ENCODE measurements at places on chromosomes 5 and 9.

- DNase-seq, result peak; percentile 26
Measured at GRCh38 chr5:163504079-163504931, 1.1 kb upstream of the MAT2B start.

DNA sequence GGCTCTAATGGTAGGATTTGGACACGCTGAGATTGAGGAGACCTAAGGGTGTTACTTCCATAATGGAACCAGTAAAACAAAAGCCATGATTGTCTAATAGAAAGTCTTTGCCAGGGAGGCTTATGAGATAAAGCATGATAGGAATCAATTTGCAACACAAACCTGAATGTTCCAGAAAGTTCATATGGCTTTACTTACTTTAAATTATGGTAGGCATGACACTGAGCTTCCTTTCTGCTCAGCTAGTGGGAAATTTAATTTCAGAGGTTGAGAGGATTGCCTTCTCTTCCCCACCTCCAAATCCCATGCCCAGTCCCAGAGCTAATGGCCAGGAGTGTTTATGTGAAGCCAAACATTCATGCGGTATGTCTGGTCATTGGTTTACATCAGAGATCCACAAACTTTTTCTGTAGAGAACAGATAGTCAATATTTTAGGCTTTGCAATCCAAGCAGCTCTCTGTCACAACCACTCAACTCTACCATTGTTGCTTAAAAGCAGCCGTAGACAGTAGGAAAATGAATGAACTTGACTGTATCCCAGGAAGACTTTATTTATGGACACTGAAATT is 114.5 kb downstream of the UGCG start:
- no peak for DNase-seq

- DNase-seq, result no peak
Measured at GRCh38 chr5:80667384-80667783, 12.6 kb upstream of the DHFR start.

- no peak for DNase-seq
Measured at GRCh38 chr5:154242964-154243376, 52.4 kb downstream of the GALNT10 start.

- DNase-seq, result no peak
Measured at GRCh38 chr9:37363124-37363523, 59.4 kb upstream of the GRHPR start.

DNA sequence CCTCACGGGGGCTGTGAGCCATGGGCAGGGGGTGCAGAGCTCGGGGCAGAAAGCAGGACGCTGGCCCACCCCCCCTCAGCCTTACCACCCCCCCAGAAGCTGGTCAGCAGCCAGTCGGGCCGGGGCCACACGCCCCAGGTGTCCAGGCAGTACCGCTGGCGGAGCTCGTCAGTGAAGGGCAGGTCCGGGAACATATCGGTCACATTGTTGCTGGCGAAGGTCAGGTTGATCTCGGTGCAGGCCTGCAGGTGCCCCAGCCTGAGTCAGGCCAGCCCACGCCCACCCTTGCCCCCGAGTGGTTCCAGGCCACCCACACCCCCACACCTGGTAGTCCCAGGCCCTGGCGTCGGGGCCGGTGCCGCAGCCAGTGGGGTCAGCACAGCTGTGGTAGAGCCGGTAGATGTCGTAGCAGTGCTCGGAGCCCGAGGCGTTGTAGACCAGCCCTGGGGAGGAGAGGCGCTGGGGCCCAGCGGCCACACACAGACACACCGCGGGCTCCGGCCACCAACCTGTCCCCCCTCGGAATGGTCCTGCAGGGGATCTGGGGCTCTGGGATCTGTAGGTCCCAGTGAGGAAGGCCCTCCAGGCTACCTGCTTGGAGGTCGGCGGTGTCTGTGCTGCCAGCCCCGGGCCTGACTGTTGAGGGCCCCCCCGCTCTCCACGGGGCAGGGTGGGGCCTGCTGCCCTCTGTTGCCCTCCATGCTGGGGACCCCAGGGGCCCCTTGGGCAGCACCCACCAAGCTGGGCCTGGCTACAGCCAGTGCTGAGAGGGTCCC is 2.6 kb downstream of the DPP7 start:
- no peak for DNase-seq

DNA sequence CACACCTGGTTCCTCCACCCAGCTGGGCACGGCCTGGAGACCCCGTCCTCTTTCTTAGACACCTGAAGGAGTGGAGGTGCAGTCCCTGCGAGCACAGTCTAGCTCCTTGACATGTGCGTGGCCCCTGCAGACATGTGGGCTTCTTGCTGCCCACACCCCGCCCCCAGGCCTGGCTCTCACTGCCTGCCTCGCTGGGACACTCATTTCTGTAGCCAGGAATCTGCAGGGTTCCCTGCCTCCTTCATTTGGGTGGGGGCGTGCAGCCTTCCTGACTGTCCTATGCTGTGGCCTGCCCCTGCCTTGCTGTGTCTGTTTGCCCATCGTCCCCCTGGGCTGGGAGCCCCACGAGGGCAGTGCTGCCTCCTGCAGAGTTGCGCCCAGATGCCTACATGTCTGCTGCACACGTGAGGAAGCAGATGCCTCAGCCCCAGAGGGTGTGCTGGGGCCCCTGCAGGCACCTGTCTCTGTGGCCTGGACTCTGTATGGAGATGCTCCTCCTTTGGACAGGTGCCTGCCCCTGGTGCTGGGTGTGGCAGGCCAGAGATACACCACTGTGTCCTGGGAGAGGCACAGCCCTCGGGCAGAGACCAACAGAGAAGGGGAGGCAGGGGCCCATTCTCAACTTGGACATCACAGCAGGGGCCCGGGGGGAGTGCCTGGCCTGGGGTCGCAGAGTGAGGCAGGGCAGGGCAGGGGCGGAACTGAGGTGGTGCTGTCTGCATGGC is 22.6 kb downstream of the FLT4 start:
- no peak for DNase-seq

- DNase-seq, result no peak
Measured at GRCh38 chr5:77498952-77499351, 6.8 kb upstream of the WDR41 start.

DNA sequence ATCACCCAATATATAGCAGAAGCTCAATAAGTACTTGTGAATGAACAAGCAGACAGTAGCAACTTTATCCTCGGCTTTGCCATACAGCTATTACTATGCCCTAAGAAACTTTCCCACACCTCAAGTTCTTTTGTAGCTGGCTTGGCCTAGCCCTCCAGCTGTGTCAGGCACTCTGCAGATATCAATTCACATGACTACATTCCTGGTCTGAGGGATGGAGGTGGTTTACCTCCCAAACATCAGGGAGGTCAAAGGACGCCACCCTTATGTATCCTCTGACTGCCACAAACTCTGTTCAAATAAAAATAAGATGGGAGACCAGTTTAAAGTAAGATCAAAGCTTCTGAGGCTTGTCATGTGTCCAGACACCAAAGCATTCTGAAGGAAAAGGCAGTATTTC is 416.3 kb downstream of the PIK3R1 start:
- DNase-seq, result no peak

DNA sequence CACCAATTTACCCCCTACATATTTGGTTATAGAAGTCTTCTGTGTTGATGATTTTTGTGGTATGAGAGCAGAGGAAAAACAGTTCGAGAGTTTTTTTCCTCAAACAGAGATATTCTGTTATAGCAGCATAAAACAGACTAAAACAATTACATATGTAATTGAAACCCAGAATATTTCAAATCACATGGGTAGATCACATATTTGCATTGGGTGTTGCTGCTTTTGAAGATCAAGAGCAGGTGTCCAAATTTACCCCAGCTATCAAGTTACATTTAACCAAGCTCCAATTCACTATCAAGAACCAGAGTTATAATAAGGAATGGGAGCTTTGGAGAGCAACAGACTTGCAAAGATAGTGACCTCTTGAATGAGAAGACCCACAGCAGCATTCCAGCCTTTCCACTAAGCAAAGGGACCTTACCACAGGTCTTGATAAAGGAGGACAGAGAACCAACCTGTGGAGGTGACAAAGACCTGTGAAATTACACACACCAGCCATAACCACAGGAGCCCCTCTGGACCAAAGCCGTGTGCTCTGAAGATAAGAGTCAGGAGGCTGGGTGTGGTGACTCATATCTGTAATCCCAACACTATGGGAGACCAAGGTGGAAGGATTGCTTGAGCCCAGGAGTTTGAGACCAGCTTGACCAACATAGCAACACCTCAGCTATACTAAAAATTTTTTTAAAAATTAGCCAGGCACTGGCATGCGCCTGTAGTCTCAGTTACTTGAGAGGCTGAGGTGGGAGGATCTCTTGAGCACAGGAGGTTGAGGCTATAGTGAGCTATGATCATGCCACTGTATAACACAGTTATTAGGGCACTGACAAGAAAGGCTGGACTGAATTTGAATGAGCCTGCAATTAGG is 4.0 kb upstream of the CCL28 start:
- DNase-seq, result no peak
